A549 treated with CpdA at 1 μM for 4 hours (cell line): ENCODE measurements at places on chromosomes 16 and 17. TPM values are rescaled to one million over a fixed set of nuclear protein-coding genes. Genes with fewer than 3 reads are reported as not detected.

The CRYM gene
- 1.3 to 2.3 TPM (median 1.9 TPM) in 5 replicates for total RNA-seq

The RSAD1 gene
- 30.0 to 37.7 TPM (median 34.1 TPM) in 5 replicates for total RNA-seq

The TBC1D3G gene
- total RNA-seq = not detected in 5 replicates

The YBX2 gene
- 0.45 to 0.97 TPM (median 0.60 TPM) in 4 of 5 replicates, not detected in the other for total RNA-seq

The KRTAP1-5 gene
- 0.12 TPM in 1 of 5 replicates, not detected in the others for total RNA-seq

The SOCS3 gene
- 33.3 to 47.2 TPM (median 40.3 TPM) in 5 replicates for total RNA-seq

The TBC1D3E gene
- not detected in 5 replicates for total RNA-seq

The TAC4 gene
- total RNA-seq = not detected in 5 replicates

The CASKIN1 gene
- 0.44 to 3.9 TPM (median 0.57 TPM) in 5 replicates for total RNA-seq

The IL21R gene
- 0.02 to 0.04 TPM in 2 of 5 replicates, not detected in the others for total RNA-seq

The KRT24 gene
- total RNA-seq = not detected in 5 replicates

The ZFHX3 gene
- total RNA-seq = 5.7 to 7.8 TPM (median 6.7 TPM) in 5 replicates

The PIK3R6 gene
- not detected in 5 replicates for total RNA-seq

The ERN1 gene
- 3.6 to 4.8 TPM (median 3.8 TPM) in 5 replicates for total RNA-seq

The LRRC75A gene
- 0.96 to 1.4 TPM (median 1.2 TPM) in 5 replicates for total RNA-seq

The DDX52 gene
- 29.3 to 35.8 TPM (median 30.9 TPM) in 5 replicates for total RNA-seq

The CCR7 gene
- 0.80 to 1.2 TPM (median 1.1 TPM) in 5 replicates for total RNA-seq

The CDH13 gene
- total RNA-seq = not detected in 5 replicates

The HSD17B2 gene
- total RNA-seq = not detected in 5 replicates

The CFAP97D1 gene
- 0.02 to 0.04 TPM (median 0.03 TPM) in 3 of 5 replicates, not detected in the others for total RNA-seq

The CD300A gene
- total RNA-seq = 0.05 TPM in 1 of 5 replicates, not detected in the others

The FOXF1 gene
- total RNA-seq = not detected in 5 replicates

The ITGAX gene
- 1.2 to 2.4 TPM (median 1.3 TPM) in 5 replicates for total RNA-seq

The TTLL6 gene
- 0.45 to 1.5 TPM (median 0.73 TPM) in 5 replicates for total RNA-seq

The OR3A2 gene
- total RNA-seq = not detected in 5 replicates

The KCNJ12 gene
- total RNA-seq = 0.89 to 1.3 TPM (median 0.96 TPM) in 5 replicates

The TBC1D3B gene
- total RNA-seq = 1.9 to 3.7 TPM (median 3.5 TPM) in 5 replicates

The BAIAP3 gene
- total RNA-seq = 0.75 to 2.8 TPM (median 0.86 TPM) in 5 replicates

The PRR14 gene
- total RNA-seq = 19.0 to 29.6 TPM (median 26.7 TPM) in 5 replicates

The XYLT2 gene
- total RNA-seq = 19.4 to 30.1 TPM (median 20.4 TPM) in 5 replicates

The PTX4 gene
- not detected in 5 replicates for total RNA-seq

The BCL7C gene
- 24.3 to 38.7 TPM (median 36.4 TPM) in 5 replicates for total RNA-seq

The RAB11FIP4 gene
- total RNA-seq = 0.87 to 2.6 TPM (median 1.8 TPM) in 5 replicates

The ALG1 gene
- total RNA-seq = 30.8 to 39.6 TPM (median 37.7 TPM) in 5 replicates

The PDILT gene
- total RNA-seq = not detected in 5 replicates

The ZC3H18 gene
- total RNA-seq = 50.1 to 59.2 TPM (median 54.0 TPM) in 5 replicates

The TRPV3 gene
- total RNA-seq = 0.36 to 0.67 TPM (median 0.41 TPM) in 5 replicates

The CMTM2 gene
- total RNA-seq = 0.15 TPM in 1 of 5 replicates, not detected in the others

The KRTAP9-2 gene
- total RNA-seq = not detected in 5 replicates

The EPOP gene
- 11.2 to 15.0 TPM (median 14.6 TPM) in 5 replicates for total RNA-seq

The SLC5A2 gene
- total RNA-seq = 0.10 to 0.45 TPM (median 0.31 TPM) in 5 replicates

The CCDC154 gene
- 0.14 to 0.89 TPM (median 0.44 TPM) in 5 replicates for total RNA-seq

The ABCC1 gene
- 100 to 119 TPM (median 109 TPM) in 5 replicates for total RNA-seq

The TMEM92 gene
- total RNA-seq = 24.5 to 28.2 TPM (median 27.3 TPM) in 5 replicates

The BRCA1 gene
- 23.2 to 32.9 TPM (median 27.6 TPM) in 5 replicates for total RNA-seq

The GAS2L2 gene
- total RNA-seq = 0.09 to 0.21 TPM (median 0.12 TPM) in 4 of 5 replicates, not detected in the other

The ENPP7 gene
- not detected in 5 replicates for total RNA-seq

The MT1M gene
- total RNA-seq = not detected in 5 replicates

The CD300LB gene
- total RNA-seq = 0.06 to 0.22 TPM (median 0.09 TPM) in 3 of 5 replicates, not detected in the others

The MPHOSPH6 gene
- 31.7 to 45.8 TPM (median 34.3 TPM) in 5 replicates for total RNA-seq

The SHISA9 gene
- total RNA-seq = 0.02 to 0.14 TPM (median 0.02 TPM) in 3 of 5 replicates, not detected in the others

The PRSS33 gene
- total RNA-seq = 0.03 TPM in 1 of 5 replicates, not detected in the others

The PAM16 gene
- total RNA-seq = 59.2 to 75.6 TPM (median 73.7 TPM) in 5 replicates

The CD300H gene
- total RNA-seq = 0.45 to 0.78 TPM (median 0.63 TPM) in 4 of 5 replicates, not detected in the other

The COX6A2 gene
- not detected in 5 replicates for total RNA-seq

The CLDN7 gene
- 0.54 to 0.90 TPM (median 0.62 TPM) in 5 replicates for total RNA-seq

The UMOD gene
- not detected in 5 replicates for total RNA-seq

The GAST gene
- total RNA-seq = 0.14 TPM in 1 of 5 replicates, not detected in the others

The KRT20 gene
- 0.17 to 0.52 TPM (median 0.26 TPM) in 5 replicates for total RNA-seq

The SOX15 gene
- 0.22 to 0.72 TPM (median 0.37 TPM) in 5 replicates for total RNA-seq
